ENCODE measurements at places on chromosomes 12 and 14. TPM values are rescaled to one million over a fixed set of nuclear protein-coding genes. Genes with fewer than 3 reads are reported as not detected.

DNA sequence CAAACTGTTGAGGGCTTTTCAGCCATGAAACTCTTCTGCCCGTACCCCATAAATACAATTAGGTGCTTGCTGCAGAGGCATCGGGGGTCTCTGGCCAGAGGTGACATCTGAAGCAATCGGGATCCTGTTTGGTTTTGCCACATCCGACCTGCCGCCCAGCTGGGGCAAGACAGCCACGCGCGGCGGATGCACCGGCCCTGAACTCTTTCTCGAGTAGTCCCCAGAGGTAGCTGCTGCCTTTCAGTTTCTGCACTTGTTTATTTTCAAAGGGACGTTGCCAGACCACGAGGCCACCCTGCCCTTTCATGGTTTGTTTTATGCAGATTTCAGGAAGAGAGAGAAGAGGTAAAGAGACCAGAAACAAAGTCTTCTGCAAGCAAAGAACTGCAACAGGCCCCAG is 10.6 kb upstream of the MLXIP start:
- no peak for DNase-seq

DNA sequence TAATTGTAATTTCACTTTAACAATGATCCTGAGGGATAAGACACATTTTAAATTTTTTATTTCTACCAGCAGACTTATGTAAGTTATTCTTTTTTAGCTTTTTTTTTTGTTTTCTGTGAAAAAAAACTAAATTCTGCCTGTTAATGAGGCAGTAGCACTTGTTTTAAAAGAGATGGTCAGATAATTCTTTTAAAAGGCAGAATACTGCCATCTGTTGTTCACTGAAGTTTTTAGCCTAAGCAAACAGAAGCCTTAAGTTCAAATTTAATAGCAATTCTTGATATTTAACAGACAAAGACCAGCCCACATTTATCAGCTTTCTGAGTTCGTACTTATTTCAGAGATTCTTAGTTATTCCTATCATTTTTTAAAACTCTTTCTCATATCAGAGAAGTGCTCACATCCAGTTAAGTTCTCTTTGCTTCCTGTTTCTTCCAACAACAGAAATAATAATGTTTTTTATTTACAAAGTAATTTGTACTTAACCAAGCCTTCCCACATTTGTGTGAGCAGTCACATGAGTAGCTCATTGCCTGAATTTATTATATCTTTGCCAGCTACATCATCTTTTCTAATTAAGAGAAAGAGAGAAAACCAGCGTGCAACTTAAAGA is 93.4 kb upstream of the SLCO1C1 start:
- DNase-seq = peak; percentile 32

- DNase-seq = peak; percentile 26
Measured at GRCh38 chr14:97539411-97539795, 742.2 kb downstream of the VRK1 start.

DNA sequence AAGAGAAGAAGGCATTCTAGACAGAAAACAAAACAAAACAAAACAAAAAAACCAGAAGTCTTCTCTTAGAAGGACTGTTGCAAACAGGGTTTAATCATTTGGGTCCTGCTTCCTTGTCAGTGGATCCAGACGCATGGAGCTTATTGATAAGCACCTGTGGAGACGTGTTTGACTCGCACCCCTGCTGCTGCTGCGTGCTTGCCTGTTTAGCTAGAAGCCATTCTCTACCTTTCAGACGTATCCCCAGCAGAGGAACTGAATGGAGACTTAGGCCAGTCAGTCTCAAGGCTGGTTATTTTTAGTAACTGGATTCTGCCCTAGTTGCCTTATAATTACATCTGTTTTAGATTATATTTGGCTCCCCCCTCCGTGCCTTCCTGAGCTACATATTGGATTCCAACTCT is 186.1 kb upstream of the EEA1 start:
- DNase-seq = peak; percentile 50

GRCh38 chr12:88733008-88733407 is 152.7 kb upstream of the KITLG start:
- DNase-seq = no peak

DNA sequence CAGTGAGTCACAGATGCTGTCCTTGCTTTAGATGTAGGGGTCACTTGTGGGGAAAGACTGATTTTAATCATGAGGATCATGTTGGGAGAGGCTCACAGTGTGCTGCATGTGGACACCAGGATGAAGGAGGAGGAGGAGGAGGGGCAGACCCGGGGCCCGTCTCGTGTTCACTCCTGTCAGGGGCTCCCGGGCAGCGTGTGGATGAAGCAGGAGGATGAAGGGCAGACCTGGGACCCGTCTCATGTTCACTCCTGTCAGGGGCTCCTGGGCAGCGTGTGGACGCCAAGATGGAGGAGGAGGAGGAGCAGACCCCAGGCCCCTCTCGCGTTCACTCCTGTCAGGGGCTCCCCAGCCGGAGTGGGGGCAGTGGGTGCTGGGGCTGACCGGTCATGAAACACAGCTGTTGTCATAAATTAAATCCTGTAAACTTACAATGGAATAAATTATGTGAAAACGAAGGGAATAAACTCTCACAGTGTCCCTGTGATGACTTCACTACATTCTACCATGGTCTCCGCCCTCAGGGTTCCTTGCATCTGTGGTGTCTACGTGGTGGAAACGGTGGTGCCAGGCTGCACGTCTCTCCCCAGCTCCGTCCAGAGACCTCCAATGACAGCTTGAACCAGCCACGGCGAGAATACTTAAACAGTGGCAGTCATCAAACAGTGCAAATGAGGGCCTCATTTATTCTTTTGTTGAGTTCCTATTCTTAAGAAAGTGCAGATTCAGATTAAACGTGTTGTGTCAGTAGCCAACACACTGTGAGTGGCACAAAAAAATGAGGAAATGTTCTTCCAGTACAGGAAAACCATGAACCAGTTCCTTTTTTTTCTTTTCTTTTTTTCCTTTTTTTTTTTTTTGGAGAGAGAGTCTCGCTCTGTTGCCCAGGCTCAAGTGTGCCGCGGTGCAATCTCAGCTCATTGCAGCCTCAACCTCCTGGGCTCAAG is 37.7 kb upstream of the SFSWAP start:
- no peak for DNase-seq

GRCh38 chr14:85040046-85040685 is 489.8 kb upstream of the FLRT2 start:
- DNase-seq = peak; percentile 32

DNA sequence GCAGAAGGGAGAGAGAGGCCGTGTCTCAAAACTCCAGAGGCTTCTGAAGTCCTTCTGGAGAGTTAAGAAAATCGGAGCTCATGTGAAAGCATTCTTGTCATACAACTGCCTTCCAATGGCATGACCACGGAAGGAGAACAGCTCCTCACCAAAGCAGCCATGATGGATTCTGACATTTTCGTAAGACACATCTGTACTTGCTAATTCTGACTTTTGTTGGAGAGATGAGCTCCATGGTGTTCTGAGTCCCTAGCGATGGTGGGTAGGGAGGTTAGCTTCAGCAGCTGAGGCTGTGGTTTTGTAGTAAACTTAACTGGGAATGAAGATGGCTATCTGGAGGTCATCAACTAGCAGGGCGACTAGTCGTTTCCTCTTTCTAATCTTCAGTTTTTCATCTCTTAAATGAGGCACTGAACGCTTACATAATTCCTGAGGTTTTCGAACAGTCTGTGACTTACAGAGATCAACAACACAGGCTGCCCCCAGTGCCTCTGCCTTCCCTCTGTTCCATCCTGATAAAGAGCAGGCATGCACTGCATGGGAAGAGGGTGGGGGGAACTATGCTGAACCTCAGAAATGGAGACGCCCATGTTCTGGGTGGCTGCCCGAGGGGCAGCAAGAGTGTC is 28.6 kb upstream of the DICER1 start:
- DNase-seq = no peak

GRCh38 chr14:93857081-93857480 is 68.8 kb upstream of the PRIMA1 start:
- DNase-seq = no peak

The LACRT gene
- not detected for polyA plus RNA-seq

Measured in hindlimb muscle (tissue), 1 donor.